ENCODE measurements at places on chromosomes 4 and X.
A peak's percentile ranks its signal among the peaks of the same experiment; 100 is the strongest.

DNA sequence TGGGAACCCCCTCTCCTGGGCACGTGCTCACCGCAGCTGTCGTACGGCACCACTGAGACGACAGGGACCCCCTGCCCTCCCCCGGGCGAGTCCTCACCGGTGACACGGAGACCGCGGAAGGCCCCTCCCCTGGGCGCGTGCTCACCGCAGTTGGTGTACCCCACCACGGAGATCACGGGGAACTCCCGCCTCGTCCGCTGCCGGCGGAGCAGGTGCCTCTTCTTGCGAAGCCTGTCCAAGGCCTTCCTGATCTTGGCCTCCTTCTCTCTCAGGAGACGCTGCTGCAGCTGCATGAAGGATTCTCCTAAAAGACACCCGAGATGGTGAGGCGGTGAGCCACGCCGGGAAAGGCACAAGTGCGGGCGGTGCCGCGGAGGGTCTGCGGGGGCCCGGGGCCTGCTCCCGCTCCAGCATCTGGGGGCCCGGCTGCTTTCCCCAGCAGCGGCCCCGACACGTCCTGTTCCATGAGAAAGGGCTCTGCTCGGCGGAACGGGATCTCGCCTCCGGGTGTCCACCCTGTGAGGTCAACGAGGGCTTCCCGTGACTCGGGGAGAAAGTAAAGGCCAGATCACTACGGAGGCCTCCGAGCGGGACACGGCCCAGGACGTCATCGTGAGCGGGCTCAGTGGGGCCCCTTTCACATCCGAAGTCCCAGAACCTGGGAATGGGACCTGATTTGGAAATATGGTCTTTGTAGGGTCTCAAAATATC is 5.8 kb downstream of the GTPBP6 start:
- DNase-seq, result no peak

GRCh38 chrX:7060444-7060843 is 87.1 kb upstream of the STS start:
- no peak for DNase-seq

GRCh38 chr4:88022289-88022688 is 14.9 kb downstream of the PKD2 start:
- no peak for DNase-seq

- no peak for DNase-seq
Observed at GRCh38 chr4:91283726-91284230, 1020.0 kb upstream of the GRID2 start.

- DNase-seq, result no peak
Observed at GRCh38 chr4:151887031-151887815, 126.4 kb upstream of the GATB start.

GRCh38 chr4:663046-663437 is 11.0 kb downstream of the ATP5ME start:
- no peak for DNase-seq

DNA sequence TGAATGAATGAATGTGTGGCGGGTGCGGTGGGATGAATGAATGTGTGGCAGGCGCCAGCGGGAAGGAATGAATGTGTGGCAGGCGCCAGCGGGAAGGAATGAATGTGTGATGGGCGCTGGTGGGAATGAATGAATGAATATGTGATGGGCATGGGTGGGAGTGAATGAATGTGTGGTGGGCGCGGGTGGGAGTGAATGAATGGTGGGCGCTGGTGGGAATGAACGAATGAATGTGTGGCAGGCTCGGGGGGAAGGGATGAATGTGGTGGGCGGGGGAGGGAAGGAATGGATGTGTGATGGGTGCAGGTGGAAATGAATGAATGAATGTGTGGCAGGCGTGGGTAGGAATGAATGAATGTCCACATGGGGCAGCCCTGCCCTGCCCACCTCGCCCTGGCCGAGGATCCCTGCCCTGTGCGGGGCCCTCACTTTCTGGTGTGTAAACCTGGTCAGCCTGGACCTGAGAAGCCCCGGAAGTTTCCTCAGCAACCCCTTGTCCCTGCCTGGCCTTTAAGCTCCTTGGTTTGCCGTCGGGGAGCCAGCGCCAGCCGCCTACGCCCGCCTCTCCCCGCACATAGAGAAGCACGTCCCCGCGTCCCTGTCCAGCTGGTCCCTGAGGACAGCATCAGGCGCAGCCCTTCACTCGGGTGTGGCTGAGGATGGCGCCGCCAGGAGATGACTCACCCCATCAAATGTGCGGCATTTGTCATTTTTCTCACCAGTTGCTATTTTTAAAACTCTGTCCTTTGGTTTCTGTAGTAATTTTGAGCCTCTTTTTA is 112.8 kb upstream of the LRPAP1 start:
- peak; percentile 54 for DNase-seq

DNA sequence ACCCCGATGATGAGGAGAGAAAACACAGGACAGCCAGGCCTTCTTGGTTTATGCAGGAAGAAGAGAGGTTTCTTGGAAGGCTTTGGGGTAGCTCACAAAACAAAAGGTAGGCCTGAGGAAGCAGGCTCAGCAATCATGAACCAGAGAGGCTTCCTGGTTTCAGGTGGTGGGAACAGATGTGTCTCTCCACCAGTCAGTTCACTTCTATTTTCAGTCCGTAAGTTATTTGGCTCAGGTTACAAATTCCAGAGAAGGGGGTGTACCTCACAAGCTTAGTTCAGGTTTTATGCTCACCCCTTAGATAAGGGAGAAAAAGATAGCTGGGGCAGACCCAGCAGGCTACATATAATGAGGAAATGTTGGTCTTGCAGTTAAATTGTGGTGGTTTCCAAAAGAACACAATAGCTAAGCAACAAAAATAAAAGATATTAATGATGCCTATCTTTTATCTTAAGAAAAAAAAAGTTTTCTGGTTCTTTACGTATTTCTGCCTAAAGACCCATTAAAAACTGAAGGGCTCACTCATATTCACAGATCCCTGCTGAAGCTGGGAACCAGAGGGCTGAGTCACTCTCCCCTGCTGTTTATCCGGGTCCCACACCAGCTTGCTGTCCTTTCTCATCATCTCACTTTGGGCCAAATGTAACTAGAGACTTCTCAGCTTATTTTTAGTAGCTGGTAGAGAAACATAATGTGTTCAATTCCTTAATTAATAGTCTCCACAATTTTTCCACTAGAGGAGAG is 177.0 kb downstream of the CAMK2D start:
- DNase-seq, result no peak

DNA sequence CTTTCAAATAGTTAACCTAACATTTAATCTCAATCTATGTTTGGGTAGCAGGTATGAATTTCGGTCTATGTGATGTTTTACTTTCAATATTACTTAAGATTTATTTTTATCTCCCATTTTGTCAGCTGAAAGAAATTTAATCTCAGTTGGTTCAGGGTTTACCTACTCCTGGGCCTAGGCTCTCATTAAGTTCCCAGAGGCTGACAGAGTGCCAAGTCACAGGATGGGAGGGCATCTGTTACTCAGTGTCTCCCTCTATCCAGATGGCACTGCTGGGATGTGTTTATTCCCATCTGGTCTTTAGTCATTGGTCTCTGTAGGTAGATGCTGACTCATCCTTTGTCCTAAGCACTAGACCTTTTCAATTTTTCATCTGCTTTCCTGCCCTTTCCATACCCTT is 129.4 kb upstream of the ARSJ start:
- no peak for DNase-seq

DNA sequence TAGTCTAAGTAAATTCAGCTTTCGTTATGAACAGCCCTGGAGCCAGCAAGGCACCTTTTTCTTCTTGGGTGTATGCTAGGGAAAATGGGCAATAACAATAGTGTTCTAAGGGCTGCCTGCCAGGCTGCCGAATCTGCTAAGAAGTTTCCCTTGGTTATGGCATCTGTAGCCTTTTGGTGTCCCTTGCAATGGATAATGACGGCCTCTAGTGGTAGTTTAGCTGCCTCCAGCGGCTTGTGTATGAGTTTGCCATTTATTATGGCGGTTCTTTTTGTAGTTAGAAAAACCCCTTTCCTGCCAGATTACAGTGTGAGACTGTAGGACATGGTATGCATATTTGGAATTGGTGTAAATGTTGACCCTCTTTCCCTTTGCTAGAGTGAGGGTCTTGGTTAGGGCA is 78.9 kb upstream of the SPIN4 start:
- no peak for DNase-seq

DNA sequence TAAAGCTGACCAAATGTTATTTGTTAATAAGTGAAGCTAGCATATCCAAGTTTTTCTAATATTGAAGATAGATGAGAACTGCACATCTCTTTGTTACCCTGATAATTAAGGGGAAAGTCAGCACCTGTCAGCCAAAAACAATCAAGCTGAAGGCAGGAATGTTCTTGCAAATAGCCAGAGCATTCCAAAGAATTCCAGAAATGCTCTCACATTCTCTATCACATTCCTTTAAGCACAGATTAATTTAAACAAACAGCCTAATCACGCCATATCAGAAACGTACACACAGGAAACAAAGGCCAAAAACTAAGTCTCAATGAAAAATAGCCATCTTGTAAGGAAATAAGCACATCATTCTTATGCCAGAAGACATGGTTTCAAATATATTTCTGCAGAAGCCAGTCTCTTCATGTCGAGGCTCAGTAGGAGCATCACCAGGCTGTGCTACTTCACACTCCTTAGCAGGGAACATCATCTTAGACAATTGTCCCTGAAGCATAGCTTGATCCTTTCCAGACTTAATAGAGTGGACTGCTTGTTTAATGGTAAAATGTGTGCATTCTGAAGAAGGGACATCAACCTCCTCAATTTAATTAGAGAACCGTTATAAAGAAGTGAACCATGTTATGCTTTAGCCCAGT is 252.9 kb upstream of the TTC29 start:
- no peak for DNase-seq

DNA sequence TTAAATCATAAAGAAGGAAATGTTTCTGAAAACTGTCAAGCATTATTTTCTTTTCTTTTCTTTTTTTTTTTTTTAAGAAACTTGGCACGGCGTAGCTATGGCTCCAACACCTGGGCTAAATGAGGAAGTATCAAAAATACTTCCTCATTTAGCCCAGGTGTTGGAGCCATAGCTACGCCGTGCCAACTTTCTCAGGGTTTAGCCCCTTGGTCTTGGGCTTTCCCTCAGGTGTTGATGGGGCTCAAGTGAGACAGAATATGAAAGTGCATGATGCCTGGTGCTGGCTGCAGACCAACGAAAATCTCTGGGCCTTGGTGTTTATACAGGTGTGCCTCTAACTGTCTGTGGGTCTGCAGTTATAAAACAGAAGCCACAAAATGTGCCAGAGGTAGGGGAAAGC is 132.7 kb downstream of the ARHGAP24 start:
- no peak for DNase-seq

DNA sequence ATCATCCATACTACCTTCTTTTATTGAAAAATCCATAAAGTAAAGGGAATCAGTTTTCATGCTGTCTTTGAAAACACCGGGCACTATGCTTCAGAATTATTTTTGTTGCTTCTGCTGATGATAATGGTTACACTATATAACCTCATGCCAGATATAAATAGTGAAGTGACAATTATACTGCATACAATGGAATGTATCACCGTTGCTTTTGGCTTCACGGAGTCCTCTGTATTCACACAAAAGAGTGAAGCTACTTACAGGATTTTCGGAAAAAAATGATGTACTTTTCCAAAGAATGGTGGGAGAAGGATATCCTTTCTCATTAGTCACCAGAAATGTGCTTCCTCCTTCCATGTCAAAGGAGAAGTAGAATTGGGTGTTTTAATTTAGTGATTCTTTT is 159.1 kb upstream of the PITX2 start:
- no peak for DNase-seq

DNA sequence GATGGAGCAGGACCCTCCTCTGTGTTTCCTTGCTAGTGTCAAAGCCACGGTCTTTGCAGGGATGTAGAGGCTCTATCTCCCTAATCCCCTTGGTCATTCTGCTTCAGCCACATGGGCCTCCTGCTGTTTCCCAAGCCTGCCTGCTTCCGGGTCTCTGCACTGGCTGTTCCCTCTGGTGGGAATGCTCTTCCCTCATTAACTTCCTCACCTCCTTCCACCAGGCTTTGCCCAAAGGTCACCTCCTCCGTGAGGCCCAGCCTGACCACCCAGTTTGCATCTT is 56.6 kb downstream of the ABLIM2 start:
- DNase-seq, result no peak

DNA sequence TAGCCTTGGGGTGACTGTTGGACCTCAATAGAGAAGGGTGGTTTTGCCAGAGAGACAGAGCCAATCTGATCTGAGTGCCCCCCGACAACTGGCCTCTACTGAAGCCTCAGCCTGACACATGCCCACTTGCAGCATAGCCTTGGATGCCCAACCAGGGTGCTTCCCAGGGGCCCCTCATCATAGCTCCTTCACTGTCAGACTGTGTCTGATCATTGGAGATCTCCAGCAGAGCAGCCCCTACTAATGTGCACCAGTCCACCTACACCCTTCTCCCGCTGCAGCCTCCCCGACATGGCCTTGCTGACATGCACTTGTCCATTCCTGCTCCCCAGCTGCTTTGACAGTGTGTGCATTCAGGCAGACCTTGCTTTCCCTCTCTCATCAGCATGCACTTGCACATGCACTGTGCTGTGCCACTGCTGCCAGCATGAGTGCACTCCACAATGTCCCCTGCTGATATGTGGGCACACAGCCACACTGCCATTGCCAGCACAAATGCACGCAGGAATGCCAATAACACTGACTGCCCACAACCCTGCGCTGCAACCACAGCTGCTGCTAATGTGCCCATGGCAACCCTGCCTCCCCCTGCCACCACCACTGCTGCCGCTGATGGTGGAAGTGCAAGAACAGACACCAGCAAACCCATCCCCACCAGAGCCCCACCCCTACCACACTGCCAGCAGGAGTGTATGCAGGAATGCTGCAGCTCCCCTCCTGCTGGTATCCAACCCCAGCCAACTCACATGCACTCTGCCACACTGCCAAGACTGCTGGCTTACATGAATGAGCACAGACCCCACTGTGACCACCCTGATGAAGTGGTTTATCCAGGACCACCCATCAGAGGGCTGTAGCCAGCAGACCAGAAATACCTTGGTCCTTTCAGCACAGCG is 68.1 kb upstream of the ZMAT1 start:
- no peak for DNase-seq

DNA sequence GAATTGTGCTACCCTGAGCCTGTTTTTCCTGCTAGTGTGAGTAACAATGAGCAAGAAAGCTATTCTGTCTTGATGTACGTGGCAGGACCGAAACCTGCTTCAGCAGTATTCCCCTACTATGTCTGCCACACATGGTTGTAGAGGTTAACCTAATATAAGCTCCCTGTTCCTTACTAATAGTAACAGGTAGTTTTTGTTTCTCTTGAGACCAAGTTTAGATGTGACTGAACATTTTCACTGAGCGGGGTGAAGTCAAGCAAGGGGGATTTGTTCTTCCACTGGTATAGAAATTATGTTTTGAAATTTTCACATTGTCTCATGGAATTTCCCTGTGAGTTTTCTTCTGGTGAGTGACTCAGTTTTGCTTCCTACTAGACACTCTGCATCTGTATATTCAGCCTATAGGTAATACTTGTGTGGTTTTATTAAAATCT is 37.3 kb downstream of the RRAGB start:
- DNase-seq, result no peak

- no peak for DNase-seq
Observed at GRCh38 chrX:17597836-17598439, 139.4 kb upstream of the SCML1 start.

- DNase-seq, result no peak
Observed at GRCh38 chr4:132332932-132333723, 816.0 kb upstream of the PCDH10 start.

DNA sequence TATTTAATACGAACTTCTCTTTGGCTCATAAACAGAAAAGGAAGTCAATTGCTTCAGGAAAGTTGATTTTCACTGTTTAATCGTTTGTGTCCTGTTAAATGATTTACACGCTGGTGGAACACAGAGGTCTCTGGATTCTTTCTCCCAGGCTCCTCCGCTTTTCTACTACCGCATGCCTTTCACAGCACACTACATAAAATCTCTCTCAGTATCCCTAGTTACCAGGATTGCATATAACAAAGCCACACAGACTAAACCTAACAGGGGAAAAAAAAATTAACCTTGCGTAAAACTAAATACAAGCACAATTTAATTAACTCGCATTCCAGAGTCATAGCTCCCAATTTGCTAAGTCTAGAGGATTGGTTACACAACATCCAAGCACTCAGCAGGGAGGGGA is 133.9 kb downstream of the CORIN start:
- no peak for DNase-seq

Measured in frontal cortex (tissue), 4 donors.